ENCODE measurements at places on chromosomes 13 and 19.
A peak's percentile ranks its signal among the peaks of the same experiment; 100 is the strongest.

DNA sequence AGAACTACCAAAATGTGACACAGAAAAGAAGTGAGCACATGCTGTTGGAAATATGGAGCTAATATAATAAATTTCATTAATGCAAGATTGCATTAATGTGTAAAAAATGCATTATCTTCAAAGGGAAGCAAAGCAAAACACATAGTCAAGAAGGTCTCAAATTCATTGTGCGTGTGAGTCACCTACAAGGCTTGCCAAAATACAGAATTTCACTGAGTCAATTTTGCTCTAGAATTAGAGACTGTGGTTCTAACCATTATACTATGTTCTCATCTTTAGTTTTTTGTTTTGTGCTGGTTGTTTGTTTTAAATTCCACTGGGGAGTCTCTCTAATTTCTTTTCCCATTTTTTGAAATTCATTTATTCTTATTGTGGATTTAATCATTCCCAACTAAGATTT lies 149.8 kb upstream of the SLITRK1 start:
- no peak for DNase-seq

DNA sequence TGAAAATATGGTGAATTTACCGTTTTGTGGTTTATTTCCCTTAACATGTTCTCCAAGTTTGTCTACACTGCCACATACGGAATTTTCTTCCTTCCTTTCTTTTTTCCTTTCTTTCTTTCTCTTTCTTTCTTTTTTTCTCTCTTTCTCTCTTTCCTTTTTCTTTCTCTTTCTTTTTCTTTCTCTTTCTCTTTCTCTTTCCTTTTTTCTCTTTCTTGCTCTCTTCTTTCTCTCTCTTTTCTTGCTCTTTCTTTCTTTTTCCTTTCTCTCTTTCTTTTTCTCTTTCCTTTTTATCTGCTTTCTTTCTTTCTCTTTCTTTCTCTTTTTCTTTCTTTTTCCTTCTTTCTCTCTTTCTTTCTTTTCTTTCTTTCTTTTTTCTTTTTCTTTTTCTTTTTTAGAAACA lies 1962.3 kb upstream of the PCDH20 start:
- DNase-seq = no peak

- DNase-seq = no peak
Measured at GRCh38 chr19:13012690-13013608, 17.7 kb downstream of the NFIX start.

DNA sequence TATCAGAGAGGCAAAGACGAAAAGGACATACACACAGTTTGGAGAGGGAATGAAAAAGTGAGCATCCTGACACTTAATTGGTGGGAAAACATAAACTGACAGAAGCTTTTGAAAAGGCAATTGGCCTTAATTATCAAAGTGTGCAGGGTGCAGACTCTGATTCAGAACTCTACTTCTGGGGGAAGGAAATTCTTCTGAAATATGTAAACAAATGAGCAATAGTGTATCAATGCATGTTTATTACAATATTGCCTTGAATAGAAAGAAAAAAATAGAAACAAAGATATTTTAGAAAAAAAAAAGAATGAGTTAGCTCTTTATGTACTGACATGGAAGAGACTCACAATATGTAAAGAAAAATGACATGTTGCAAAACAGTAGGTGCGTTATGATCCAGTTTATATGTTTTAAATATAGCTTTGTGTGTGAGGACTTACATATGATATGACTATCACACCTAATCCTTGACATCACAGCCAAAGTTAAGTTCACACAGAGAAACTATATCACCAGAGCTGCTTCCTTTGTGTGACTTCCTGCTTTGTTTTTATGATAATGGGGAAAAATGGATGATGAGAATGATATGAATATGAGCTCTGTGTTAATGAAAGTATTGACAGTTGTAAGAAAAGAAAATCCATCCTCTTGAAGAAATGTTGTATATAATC lies 182.4 kb downstream of the KCTD12 start:
- DNase-seq = no peak

DNA sequence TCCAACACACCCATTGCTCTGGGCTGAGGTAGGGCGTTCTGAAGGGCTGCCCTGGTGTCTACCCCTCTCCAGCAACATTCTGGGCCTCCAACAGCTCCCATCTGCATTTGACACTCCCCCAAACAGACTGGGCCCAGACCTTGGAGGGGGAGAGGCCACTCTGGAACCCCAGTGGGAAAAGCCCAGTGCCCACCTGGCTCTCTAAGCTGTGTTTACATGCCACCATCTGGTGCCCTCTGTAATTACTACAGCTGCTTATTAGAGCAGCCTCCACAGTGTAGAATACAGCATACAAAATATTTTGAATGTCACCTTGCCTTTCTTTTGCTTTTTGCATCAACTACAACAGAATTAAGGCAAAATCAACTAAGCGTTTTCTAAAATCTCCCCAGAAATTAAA lies 35.8 kb upstream of the TM9SF2 start:
- no peak for DNase-seq

DNA sequence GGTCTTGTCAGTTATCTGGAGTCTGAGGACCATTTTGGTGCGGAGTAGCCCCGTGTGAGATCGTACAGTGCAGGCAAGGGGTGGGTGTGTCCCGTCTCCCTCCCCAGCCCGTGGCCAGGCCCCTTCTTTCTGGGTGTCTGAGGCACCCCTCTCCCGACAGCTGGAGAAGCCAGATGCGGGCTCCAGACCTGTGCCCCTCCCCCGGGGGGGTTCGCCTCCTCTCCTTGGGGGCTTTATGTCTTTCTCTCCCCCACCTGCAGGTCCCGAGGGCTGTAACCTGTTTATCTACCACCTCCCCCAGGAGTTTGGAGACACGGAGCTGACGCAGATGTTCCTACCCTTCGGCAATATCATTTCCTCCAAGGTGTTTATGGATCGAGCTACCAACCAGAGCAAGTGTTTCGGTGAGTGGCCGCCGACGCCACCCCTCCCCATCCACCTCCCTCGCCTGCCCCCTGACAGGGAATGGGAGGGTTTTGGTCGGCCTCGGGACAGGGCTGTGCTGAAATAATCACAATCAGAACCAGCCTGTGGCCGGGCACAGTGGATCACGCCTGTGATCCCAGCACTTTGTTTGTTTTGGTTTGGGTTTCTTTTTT lies 65.6 kb downstream of the CELF5 start:
- no peak for DNase-seq

- DNase-seq = peak; percentile 24
Measured at GRCh38 chr13:95191821-95192563, 109.3 kb downstream of the ABCC4 start.

DNA sequence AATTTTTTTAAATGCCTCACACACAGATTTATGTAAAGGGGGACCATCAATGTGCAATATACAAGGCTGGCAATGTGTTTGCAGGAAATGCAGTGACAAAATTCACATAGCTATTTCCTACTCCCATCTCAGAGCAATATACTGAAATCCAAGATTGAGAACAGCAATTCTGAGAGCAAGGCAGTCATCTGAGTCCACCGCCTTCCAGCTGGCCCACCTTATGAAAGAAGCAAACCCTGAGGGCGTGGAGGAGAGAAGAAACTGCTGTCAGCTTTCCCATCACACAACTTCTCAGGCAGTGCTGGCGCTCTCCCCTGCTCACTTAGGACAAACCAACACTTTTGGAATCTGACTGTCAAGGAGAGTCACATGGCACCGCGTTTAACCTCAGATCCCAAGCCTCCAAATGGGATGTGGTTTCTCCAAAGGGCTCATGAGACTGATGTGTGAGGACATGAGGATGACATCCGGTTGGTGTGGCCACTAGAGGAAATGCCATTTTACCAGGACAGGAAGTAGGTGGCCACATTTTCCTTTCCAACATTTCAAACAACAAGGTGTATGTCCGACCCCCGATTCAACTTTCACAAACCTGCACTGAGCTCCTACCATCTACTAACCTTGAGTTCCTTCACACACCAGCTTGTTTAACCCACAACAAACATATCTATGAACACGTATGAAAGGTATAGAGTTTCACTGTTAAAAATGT lies 3.7 kb upstream of the DOCK9 start:
- no peak for DNase-seq

GRCh38 chr13:37123337-37123736 lies 17.9 kb upstream of the CSNK1A1L start:
- DNase-seq = no peak

DNA sequence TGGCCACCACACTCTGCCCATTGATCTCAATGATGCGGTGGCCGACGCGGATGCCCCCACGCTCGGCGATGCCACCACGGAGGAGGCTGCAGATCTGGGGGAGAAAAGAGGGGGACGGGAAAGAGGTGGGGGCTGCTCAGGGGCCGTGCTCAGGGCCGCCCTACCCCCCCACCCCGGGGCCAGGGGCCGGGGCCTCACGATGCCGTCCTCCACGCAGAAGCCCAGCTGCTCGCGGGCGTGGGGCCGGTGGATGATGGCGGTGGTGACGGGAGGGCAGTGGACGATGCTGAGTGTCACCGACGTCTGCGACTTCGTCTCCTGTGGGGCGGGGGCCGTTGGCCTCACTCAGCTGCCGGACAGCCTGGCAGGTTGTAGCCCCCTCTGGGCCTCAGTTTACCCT lies 10.3 kb downstream of the APBA3 start:
- no peak for DNase-seq

DNA sequence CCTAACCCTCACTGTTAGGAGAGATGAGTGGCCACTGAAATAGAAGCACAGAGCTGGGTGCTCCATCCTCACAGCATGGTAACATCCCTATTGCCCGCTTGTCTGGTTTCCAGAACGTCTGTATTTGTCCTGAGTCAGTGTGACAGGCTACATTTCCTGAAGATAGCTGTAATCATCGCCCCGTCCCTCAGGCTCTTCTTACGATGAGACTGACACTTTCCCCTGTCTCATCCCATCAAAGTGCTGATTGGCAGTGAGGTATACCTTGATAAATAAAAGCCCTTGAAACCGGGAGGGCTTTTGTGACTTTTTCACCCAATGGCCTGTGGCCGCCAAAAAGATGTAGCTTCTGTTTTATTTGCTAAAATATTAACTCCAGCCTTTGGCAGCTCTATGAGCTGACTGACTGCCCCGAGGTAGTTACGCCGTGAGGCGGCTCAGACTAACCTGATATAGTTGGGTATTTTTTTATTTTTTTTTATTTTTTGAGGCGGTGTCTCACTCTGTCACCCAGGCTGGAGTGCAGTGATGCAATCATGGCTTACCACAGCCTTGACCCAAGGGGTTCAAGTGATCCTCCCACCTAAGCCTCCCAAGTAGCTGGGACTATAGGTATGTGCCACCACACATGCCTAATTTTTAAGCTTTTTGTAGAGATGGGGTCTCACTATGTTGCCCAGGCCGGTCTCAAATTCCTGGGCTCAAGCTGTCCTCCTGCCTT lies 5.7 kb upstream of the LRRC4B start:
- no peak for DNase-seq

DNA sequence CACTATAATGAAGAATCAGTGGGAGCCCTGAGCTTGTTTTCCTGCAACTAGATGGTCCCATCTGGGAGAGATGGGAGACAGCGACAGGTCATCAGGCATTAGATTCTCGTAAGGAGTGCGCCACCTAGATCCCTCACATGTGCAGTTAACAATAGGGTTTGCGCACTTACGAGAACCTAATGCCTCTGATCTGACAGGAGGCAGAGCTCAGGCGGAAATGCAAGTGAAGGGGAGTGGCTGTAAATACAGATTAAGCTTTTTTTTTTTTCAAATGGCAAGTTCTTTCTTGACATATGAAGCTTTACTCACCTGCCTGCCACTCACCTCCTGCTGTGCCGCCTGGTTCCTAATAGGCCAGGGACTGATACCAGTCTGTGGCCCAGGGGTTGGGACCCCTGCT lies 14.4 kb downstream of the CDC16 start:
- no peak for DNase-seq

- DNase-seq = no peak
Measured at GRCh38 chr13:26425443-26426358, 131.8 kb upstream of the WASF3 start.

DNA sequence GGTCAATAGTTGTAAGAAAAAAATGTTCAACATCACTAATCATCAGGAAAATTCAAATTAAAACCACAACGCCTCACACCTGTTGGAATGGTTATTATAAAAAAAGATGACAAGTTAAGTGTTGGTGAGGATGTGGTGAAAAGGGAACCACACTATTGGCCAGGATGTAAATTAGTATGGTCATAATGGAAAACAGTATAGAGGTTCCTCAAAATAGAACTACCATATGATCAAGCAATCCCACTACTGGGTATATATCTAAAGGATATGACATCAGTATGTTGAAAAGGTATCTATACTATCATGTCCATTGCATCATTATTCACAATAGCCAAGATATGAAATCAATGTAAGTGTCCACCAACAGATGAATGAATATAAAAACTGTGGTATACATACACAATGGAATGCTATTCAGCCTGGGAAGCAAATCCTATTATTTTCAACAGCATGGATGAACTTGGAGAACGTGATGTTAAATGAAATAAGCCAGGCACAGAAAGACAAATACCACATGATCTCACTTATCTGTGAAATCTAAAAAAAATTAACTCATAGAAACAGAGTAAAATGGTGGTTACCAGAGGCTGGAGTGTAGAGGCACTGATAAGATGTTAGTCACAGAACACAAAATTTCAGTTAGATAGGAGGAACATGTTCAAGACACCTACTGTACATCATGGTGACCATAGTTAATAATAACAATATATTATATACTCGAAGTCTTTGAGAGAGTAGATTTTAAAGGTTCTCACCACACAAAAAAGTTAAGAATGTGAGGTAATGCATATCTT lies 56.6 kb downstream of the TBC1D4 start:
- DNase-seq = no peak

GRCh38 chr13:56586976-56587375 lies 553.7 kb upstream of the PRR20A start:
- no peak for DNase-seq

- no peak for DNase-seq
Measured at GRCh38 chr13:109226631-109227030, 559.8 kb downstream of the IRS2 start.

GRCh38 chr19:52516191-52516590 lies 11.3 kb upstream of the ZNF808 start:
- no peak for DNase-seq

GRCh38 chr13:72165276-72165675 lies 298.3 kb upstream of the DACH1 start:
- DNase-seq = no peak

GRCh38 chr19:30228113-30228834 lies 143.9 kb upstream of the ZNF536 start:
- no peak for DNase-seq

- DNase-seq = no peak
Measured at GRCh38 chr13:59103004-59103768, 1060.5 kb downstream of the DIAPH3 start.

- DNase-seq = peak; percentile 79
Measured at GRCh38 chr19:43526884-43527859, at the start of gene ETHE1. Gene ETHE1 (minus strand): TSS chr19:43527201. CDS start chr19:43527177, 24 bp downstream.

- no peak for DNase-seq
Measured at GRCh38 chr19:19615086-19615485, 3.4 kb downstream of the PBX4 start.

GRCh38 chr13:48490241-48490640 lies 42.6 kb downstream of the RCBTB2 start:
- DNase-seq = no peak

DNA sequence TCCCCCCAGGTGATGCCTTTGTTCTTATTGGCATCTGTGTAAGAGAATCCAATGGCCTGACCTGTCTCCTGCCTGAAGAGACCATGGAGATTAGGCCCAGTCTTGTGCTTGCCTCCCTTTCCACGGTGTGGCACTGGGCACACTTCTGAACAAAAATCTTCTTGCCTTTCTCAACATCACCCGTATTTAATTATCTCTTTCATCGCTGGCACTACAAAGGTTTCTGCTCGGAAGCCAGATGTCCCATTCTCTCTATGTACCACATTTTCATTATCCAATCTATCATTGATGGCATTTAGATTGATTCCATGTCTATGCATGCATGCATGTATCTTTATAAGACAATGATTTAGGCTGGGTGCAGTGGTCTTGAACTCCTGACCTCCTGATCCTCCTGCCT lies 74.3 kb downstream of the SLC25A15 start:
- DNase-seq = no peak
